ENCODE measurements at places on chromosomes 4 and X. TPM values are rescaled to one million over a fixed set of nuclear protein-coding genes. Genes with fewer than 3 reads are reported as not detected.

The RBM3 gene
- 144 TPM for total RNA-seq

The VGLL1 gene
- total RNA-seq, result 6.8 TPM

The SLC34A2 gene
- total RNA-seq, result 0.21 TPM

The CCDC120 gene
- total RNA-seq, result 11.5 TPM

The FHDC1 gene
- 3.6 TPM for total RNA-seq

The DCUN1D4 gene
- total RNA-seq, result 19.2 TPM

The TEX13B gene
- total RNA-seq, result not detected

The BBS7 gene
- total RNA-seq, result 18.9 TPM

The CT45A10 gene
- not detected for total RNA-seq

The F8A1 gene
- total RNA-seq, result 4.5 TPM

The CT45A3 gene
- total RNA-seq, result not detected

The NKX3-2 gene
- not detected for total RNA-seq

The MGAT4D gene
- not detected for total RNA-seq

The WNK3 gene
- total RNA-seq, result 0.92 TPM

The S100P gene
- 39.8 TPM for total RNA-seq

The AKAP14 gene
- total RNA-seq, result not detected

The HERC5 gene
- not detected for total RNA-seq

The ADGRA3 gene
- 29.5 TPM for total RNA-seq

The EXOC1L gene
- total RNA-seq, result not detected

The LRP2BP gene
- 0.19 TPM for total RNA-seq

The LEF1 gene
- total RNA-seq, result 0.63 TPM

The CAPN6 gene
- total RNA-seq, result 0.14 TPM

The RHOXF2B gene
- not detected for total RNA-seq

The PDLIM3 gene
- 0.56 TPM for total RNA-seq

The TIMM8A gene
- total RNA-seq, result 5.0 TPM

The APLN gene
- total RNA-seq, result 2.5 TPM

The HERC3 gene
- 12.9 TPM for total RNA-seq
